DMS 273 treated with DMSO at 0.1 percent for 48 hours (cell line): ENCODE measurements at places on chromosomes 12 and 14.

GRCh38 chr14:30756594-30756993 is 117.8 kb upstream of the COCH start:
- DNase-seq = no peak

GRCh38 chr14:73180385-73180805 is 44.1 kb downstream of the PSEN1 start:
- DNase-seq = no peak

DNA sequence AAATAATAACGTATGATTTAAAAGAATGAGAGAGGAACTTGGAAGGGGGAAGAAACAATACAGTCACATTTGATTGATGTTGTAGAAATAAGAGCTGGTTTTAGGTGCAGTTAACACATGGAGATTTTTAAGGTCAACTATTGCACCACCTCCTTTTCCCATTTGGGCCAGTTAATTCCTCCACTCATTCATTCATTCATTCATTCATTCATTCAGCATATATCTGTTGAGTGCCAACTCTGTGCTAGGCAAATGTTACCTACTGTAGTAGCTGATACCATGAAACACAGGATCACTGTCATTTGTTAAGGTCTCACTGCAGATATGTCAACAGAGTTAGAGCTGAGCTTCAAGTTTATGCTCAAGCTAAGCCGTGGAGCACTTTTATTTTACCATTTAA is 115.7 kb upstream of the ARID2 start:
- DNase-seq = no peak

DNA sequence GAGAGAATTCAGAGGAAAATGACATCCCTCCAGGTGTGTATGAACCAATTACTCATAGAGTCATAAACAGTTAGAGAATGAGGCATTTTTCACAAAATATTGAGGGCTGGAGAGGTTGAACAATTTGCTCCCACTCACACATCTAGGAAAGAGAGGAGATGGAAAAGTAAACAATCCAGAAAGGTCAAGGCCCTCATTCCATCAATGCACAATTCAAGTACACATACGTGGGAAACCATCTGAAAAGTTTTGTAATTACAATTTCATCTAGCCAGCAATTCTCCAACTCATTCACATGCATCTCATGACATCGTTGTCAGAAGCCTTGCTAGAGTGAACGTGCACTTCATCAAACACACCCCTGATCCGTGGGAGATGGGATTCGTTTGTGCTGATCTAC is 15.7 kb upstream of the BCL2L14 start:
- DNase-seq = no peak

- no peak for DNase-seq
These were observed 435.4 kb upstream of the STXBP6 start for GRCh38 chr14:25485381-25485780.

GRCh38 chr12:64577046-64577445 is 33.2 kb upstream of the RASSF3 start:
- DNase-seq = no peak

- peak; percentile 50 for DNase-seq
These were observed 153.8 kb downstream of the BCL11B start for GRCh38 chr14:99118046-99118721.

GRCh38 chr12:110998165-110998564 is 77.8 kb upstream of the MYL2 start:
- no peak for DNase-seq

DNA sequence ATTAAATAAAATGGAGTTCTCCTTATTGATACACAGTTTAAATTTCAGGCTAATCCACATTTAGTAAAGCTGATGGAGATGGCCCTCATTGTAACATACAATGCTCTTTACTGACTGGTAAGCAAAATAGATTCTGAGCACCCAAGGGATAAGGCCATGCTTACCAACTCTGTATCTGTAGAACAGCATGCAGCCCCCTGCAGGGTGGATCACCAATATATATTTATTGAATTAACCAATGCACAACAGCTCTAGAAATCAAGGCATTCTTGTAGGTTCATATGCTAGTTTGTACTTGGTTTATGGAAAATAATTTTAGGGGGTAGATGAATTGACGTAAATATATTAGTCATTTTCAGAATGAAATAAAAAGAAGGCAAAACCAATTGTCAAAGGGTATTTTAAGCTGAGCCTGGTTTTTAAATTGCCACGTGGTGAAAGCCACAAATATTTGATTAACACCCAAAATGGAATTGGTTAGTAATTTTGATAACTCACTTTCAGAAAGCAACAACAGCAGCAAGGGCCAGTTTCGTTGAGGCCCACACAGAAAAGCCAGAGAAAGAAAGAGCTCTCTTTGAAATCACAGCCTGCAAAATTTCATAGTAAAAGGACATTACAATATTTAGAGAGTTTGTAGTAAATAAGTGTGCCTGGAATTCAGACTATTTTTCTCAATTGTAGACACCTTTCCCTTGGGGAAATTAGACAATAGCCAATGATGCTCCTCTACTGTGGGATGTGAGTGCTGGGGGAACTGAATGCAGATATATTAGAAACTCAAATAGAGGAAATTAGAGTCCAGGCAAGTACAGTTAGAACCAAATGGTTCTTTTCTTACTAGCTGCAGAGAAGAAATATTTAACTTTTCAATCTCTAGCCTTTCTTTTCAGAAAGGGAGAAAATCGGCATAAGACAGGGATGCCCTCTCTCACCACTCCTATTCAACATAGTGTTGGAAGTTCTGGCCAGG is 216.2 kb upstream of the ABCD2 start:
- DNase-seq = no peak

DNA sequence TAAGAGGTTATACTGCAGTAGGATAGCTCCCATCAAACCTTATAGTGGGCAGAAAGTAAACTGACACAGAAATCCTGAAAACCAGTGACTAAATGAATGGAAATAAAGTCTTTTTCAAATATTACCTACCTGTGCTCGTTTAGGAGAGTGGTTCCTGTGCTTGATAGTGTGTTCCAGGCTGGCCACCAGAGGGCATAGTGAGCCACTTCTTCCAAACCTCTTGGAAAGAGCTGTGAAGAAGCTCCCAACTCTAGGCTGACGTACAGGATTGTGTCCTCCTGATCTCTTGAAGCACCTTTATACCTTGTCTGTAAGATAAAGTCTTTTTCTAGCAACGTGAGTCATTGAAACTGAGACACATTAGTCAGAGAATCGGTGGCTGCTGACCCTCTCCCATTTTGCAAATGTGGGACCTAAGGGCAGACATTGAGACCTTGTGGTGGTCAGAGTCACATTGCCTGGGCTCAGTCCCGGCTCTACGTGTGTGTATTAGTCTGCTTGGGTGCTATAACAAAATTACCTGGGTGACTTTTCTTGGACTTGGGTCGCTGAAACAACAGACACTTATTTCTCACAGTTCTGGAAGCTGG is 17.6 kb downstream of the TDP1 start:
- no peak for DNase-seq

DNA sequence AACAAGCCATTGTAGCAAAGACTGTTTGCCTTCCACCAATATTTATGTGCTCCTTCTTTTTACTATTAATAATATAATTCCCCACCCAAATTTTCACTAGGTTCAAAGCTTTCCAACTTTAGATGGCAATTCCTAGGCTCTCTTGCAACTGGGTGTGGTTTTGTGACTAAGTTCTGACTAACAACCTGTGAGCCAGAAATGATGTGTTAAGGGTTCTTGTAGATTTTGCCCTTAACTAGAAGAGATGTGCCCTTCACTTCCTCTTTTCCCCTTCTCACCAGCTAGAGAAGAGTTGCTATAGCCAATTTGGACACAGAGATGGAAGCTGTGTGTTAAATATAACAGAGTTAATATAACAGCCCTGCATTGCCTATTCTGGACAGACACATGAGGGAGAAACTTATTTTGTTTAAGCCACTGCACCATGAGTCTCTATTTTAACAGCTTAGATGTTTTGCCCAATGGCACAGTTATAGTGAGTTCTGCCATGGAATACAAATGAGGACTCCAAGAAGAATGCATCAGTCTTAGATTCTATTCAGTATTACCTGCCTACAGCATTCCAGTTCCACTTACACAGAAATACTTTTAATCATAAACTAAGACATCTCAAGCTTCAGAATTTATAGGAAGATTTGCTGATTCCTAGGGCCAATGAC is 216.2 kb downstream of the DUSP6 start:
- no peak for DNase-seq

DNA sequence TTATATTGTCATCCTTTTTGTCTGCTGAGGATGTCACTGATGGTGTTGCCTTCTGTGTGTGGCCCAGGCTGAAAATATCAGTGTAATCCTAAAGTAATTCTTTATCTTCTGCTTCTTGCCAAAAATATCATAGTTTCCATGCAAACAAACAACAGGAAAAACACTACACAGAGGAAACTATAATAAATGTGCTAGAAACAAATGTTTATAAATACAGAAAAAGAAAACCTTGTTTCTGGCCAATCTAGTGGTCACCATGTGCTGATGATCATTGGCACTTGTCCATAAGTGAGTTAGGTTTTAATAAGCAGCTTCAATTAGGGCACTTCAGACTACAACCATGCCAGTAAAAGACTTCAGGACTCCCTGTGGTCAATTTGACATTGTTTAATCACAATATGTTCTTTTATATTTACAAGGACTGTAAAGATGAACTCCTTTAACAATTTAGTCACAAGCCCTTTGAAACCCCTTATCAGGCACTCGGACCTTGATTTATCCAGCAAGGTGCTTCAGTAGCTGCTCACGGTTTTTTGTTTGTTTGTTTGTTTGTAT is 124.8 kb downstream of the TMTC3 start:
- DNase-seq = no peak

GRCh38 chr12:22333713-22334409 is 646 bp downstream of the ST8SIA1 start:
- DNase-seq = no peak

DNA sequence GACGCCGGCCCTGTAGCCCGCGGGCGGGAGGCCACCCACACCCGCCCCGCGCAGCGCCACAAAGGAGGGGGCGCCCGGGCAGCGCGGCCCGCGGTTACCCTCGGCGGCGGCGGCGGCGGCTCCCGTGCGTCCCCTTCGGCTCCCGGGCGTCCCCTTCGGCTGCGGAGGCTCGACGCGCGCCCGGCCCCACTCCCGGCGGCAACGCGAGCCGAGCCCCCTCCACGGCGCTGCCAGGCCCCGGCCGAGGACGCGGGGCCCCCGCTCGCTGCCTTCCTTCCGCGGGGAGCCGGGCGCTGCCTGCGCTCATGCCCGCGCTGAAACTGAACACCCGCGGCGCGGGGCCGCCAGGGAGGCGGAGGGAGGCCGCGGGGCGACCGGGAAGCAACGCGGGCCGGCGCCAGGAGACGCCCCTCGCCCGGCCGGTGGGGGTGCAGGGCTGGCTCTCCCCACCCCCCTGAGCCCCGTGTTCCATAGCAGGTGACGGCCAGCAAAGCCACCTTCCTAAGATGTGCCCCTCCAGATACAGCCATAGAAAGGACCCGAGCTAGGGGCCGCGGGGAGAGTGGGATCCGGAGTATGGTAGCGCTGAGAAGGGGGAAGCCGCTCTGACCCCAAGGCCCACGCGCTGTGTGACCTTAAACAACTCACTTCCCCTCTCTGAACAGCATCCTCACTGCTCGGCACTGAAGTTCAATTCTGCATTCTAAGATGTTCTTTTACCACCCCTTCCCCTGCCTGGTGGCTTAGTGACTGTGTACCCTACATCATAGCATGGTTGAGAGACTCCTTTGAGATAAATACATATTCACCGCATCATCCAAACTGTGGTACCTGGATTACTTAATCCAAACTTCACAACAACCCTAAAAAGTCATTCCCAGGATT is 42.8 kb downstream of the KDM2B start:
- no peak for DNase-seq

DNA sequence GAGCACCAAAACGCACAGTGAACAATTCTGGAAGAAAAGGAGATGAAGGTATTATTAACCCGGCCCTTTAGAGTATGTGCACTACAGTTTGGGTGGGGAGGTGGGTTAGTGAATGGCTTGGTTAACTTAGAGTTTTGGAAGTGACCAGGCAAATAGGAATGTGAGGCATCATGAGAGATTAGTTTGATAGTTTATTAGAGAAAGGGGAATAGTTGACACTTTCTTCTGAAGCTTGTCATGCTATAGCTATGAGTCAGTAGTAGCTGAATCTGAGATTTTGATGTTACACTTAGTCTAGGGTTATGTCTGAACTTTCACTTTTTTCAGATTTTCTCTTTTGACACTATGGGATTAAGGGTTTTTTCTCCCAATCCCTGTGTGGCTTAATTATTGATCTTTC is 567.2 kb downstream of the SNAPC1 start:
- DNase-seq = no peak

DNA sequence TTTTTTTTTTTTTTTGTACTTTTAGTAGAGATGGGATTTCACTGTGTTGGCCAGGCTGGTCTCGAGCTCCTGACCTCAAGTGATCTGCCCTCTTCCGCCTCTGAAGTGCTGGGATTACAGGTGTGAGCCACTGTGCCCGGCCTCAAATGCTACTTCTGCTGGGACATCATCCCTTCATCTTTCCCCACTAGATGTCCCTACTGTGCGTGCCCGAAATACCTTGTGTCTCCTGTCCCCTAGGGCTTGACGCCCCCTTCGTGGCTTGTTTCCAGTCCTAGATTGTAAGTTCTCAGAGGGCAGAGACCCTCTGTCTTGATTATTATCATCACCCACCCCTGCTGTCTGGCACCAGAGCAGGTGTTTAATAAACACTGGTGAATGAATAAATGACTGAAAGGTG is 14.9 kb downstream of the CCDC63 start:
- DNase-seq = no peak
